A673 (cell line): ENCODE measurements at places on chromosomes 12 and 14.
A peak's percentile ranks its signal among the peaks of the same experiment; 100 is the strongest.

- no peak for DNase-seq
These were observed 28.5 kb downstream of the FMNL3 start for GRCh38 chr12:49678711-49679110.

- peak; percentile 52 for DNase-seq
These were observed 108.3 kb downstream of the CRADD start for GRCh38 chr12:93785249-93786010.

DNA sequence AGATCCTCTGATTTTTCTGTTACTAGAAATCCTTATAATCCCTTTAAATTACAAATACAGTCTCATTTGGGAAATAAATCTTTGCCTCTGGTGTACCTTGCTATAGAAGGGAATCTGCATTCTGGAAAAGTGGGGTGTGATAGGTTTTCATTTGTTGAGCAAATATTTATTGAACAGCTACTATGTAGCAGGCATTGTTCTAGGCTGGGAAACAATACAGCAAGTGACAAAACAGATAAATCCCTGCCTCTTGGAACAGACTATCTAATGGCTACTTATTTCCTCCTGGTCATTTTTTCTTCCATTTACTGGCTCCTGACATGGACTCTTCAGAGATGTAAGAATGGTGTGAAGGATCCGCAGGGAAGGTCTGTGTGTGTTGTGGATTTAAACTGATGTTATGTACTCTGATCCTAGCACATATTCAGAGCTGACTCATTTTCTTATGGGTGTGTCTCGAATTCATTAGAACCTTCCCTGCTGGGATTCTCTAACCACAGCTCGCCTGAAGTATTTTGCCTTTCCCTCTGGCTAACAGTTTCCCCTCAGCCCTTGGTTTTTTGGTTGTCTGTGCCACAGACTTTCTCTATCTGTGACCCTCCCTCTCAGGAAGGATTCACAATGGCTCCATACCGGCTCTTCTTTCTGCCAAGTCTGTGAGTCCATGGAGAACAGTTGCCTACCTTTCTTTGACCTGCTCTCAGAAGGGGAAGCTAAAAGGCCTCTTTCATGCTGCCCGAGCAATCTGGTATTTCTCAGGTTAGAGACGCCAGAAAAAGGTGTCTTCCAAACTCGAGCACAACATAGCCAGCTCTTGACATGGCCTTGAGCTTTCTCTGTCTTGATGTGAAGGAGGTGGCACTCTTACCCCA is 53.7 kb downstream of the TMTC2 start:
- peak; percentile 81 for DNase-seq

DNA sequence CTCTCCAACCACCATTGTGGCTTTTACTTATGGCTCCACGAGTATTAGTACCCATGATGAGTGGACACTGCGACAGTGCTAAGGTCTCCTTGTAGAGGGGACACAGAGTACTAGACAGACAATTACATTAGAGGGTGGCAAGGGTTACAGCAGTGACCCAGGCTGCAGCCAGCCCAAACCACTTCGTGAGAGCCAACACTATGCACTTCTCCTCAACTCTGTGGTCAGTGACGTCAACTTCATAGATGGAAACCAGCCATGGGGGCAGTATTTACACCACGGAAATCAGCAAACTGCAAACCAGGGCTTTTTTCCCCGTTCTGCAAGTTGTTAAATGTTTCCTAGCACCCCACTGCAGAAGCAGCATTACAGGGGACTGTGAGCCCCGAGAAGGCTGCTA is 61.6 kb upstream of the ZFP36L1 start:
- no peak for DNase-seq

DNA sequence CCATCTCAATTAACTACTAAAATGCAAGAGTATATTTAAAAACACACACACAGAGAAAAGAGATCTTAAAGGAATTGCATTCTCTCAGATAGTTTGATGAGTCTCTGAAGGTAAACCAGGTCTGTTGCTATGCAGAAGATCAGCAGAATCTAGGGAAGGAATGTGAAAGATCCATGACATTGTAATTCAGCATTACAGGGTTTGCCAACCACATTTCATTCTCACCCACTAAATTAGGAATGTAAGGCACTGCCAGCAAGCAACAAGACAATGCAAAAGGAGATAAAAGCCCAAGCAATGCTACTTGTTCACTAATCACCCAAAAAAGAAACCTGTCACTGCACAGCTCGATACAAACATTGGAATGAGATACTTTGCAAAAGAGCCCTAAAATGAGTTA is 106.3 kb downstream of the LRIG3 start:
- no peak for DNase-seq

DNA sequence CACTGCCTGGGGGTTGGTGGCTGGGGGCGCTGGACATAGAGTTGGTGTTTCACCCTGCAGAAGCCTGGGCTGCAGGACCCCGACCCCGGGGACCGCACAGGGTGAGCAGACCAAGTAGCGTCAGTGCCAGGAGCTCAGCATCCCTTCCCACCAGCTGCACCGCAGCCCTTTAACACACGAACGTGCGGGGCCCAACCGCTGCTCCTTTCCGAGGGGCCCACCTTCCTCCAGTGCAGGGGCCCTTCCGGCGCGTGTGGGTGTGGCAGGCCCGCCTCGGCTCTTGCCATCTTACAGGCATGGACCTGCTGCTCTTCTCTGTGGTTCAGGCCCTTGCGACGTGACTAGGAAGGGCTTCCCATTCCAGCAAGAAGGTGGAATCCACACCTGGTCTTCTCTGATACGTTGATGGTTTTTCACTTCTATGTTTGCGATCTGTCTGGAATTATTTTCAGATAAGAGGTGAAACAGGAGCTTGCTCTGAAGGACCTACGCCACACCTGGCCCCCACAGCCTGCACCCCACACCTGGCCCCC is 47.8 kb downstream of the LRCOL1 start:
- DNase-seq, result no peak

DNA sequence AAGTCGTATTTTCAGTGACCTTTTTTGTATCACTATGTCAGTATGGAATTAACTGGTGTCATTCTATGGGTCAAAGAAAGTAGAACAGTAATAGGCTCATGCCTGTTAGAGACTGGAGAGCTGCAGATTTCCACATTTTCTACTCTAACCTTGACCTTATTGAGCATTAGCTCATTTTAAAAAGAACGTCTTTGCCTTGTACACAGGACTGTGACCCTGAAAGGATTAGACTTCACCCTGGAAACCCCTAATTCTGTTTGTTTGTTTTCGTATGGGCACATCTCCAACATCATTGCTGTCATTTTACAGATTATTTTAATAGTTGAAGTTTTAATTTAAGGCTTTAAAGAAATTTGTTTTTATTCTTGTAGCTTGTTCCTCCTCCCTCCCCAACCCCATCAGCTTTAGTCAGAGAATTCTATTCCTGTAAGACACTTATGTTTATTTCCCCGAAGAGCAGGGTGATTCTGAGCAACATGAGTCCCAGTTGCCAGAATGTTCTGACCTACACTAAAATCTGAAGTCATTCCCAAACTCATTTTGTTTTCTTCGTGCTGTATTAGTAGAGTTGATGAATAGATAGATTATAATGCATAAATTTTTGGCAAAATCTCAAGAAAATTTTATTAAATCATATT is 451.3 kb downstream of the FOXG1 start:
- no peak for DNase-seq

- DNase-seq, result no peak
These were observed 71.9 kb downstream of the CRACR2A start for GRCh38 chr12:3680919-3681594.
